Activated naive CD8-positive, alpha-beta T cell treated with anti-CD3 and anti-CD28 coated beads, Interleukin-2, amount 50 U/mL, for 16 hours (primary cell): ENCODE measurements at places on chromosomes 13 and 19.

DNA sequence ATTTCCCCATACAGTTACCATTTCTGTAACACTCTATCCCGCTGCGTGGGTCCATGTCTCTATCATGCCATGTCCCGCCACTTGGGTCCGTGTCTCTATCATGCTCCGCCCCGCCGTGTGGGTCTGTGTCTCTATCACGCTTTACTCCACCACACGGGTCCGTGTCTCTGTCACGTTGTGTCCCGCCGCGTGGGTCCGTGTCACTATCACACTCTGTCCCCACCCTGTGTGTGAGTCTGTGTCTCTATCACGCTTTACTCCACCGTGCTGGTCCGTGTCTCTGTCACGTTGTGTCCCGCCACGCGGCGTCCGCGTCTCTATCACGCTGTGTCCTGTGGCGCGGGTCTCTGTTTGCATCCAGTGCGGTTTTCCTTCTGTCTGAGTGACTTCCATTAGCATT lies 11.6 kb downstream of the ADPRHL1 start:
- DNase-seq: no peak

DNA sequence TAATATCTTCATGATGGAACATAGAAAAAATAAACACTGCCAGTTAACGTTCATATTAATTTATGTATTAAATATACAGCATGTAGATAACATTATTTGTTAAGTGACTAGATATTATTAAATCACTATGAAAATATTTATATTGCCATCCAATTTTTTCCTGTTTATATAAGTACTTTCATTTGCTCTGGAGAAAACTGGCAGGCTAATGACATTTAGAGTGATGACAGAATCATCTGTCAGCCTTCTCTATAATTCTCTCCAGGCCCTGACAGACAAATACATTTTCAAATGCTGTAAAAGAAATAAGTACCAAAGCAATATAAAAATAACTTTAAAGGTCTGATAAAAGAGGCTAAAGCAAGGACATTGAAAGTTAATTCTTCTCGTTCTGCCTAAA lies 2556.7 kb upstream of the PCDH20 start:
- no peak for DNase-seq

- DNase-seq: no peak
Measured at GRCh38 chr13:25619897-25620296, 248.1 kb downstream of the ATP8A2 start.

- DNase-seq: no peak
Measured at GRCh38 chr13:22800526-22801401, 380.0 kb upstream of the SGCG start.

- no peak for DNase-seq
Measured at GRCh38 chr13:113887700-113888201, 23.9 kb upstream of the GAS6 start.

GRCh38 chr13:65613004-65613403 lies 1617.1 kb downstream of the PCDH9 start:
- no peak for DNase-seq

DNA sequence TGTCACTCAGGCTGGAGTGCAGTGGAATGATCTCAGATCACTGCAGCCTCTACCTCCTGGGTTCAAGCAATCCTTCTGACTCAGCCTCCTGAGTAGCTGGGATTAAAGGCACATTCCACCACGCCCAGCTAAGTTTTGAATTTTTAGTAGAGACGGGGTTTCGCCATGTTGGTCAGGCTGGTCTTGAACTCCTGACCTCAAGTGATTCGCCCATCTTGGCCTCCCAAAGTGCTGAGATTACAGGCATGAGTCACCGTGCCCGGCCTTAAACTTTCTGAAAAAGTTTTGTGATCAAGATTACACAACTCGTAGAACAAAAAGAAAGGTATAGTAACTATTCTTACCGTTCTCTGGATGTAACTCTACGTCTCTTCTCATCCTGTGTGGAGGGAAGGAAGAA lies 21.2 kb downstream of the DNMT1 start:
- no peak for DNase-seq

GRCh38 chr19:35334144-35334753 lies 5.3 kb downstream of the CD22 start:
- DNase-seq: no peak
